Bronchial epithelial cell (primary cell): ENCODE measurements at places on chromosomes 7 and 10.

GRCh38 chr10:5828725-5829124, 15.5 kb upstream of the GDI2 start:
- DNase-seq: no peak

DNA sequence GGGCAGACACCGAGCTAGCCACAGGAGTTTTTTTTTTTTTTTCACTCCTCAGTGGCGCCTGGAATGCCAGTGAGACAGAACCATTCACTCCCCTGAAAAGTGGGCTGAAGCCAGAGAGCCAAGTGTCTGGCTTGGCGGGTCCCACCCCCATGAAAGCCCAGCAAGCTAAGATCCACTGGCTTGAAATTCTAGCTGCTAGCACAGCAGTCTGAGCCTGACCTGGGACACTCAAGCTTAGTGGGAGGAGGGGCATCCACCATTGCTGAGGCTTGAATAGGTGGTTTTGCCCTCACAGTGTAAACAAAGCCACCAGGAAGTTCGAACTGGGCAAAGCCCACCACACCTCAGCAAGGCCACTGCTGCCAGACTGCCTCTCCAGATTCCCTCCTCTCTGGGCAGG, 144.5 kb downstream of the LRMDA start:
- no peak for DNase-seq

- peak; percentile 34 for DNase-seq
Measured at GRCh38 chr7:29988424-29989256, 961 bp downstream of the SCRN1 start.

- peak; percentile 33 for DNase-seq
Measured at GRCh38 chr10:28778524-28778923, 101.2 kb downstream of the BAMBI start.

DNA sequence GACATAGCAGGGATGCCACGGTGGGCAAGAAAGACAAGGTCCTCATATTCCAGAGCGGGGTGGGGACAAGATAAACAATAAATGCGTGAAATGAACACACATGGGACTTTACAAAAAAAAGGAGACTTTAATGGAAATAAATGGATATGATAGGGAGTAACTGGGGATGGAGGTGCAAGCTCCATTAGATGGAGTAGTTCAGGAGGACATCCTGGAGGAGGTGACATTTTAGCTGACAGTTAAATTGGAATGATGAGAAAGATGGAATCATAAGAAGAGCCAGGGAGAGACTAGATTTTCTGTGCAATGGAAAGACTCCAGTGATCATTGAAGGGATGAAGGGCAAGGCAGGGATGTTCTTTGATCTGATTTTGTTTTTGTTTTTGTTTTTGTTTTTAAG, 83.6 kb upstream of the MYL10 start:
- no peak for DNase-seq

DNA sequence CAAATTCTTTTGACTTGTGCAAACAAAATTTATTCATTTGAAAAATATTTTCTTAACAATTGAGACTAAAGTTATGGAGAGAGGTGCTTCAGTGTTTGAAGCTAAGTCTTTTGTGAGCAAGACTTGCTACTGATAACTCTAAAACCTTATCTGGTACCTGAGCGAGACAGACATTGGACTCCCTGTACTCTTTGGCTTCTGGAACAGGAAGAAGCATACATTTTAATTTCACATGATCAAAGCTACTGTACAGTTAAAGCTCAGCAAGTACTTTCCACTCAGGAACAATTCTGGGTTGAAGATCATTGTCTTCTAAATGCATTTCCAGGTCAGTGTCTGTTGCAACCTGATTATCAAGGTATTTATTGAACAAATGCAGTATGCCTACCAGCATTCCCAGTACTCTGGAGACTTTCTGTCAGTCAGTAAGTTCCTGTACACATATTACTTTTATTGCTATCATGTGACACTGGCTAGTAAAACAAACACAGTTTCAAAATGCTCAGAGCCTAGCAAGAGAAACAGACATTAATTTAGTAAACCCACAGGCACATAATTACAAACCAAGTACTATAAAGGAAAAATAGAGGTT, 42.4 kb downstream of the CABCOCO1 start:
- DNase-seq: no peak

GRCh38 chr10:58897236-58897635, 279.2 kb upstream of the PHYHIPL start:
- DNase-seq: no peak

GRCh38 chr7:86653919-86654659, 10.4 kb downstream of the GRM3 start:
- DNase-seq: no peak

GRCh38 chr10:90579602-90580242, 278.1 kb downstream of the HTR7 start:
- DNase-seq: peak; percentile 80

DNA sequence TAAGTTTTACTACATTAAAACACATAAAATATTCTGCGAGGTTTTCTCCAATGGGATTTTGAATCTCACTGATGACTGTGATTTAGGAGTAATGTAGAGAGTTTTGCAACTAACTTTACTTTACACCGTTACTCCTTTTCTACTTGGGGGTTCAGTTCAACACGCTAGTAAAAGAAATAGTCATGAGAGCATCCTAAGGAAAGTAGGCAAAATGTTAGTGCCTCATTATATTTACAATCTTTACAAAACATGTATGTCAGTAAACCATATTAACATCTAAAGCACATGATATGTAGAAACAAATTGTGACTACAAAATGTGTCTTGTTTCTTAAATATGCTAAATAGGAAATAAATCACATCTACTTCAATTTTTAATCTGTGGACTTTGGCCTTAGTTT, 6.0 kb downstream of the MEOX2 start:
- DNase-seq: no peak

DNA sequence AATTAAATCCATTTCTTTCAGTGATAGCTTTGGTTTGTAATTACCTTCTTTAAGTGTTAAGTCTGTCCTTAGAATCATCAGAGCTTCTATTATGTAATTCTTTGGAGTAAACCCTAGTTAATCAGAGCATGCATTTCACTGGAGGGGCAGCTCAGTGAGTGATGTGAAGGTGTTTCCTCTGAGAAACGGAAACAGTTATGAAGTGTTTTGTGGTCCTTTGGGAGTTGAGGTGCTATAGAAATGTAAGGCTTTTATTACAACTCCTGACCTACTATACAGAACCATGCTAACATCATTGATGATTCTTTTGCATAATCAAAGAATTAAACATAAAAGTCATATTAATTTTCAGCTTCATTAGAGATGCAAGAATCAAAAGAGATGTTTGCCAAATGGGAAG, 141.5 kb downstream of the EXOC4 start:
- no peak for DNase-seq

- peak; percentile 80 for DNase-seq
Measured at GRCh38 chr7:131244259-131244852, 83.3 kb upstream of the MKLN1 start.

DNA sequence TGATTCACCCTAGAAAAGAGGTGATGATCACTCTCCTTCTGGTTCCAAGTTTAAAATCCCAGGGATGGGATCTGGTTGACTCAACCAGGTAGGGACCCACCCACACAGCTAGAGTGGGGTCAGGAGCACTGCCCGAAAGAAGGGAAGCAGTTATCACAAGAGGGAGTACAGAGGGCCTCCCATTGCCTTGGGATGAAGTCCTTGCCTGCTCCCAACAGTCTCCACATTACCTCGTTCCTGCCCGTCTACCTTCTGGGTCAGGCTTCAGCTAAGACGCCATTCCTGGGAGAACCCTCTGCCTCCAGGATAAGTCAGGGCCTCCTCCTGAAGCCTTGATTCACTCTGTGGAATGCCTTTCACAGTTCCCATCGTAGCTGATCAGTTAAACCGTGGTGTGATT, 23.8 kb downstream of the ZMIZ2 start:
- DNase-seq: no peak

DNA sequence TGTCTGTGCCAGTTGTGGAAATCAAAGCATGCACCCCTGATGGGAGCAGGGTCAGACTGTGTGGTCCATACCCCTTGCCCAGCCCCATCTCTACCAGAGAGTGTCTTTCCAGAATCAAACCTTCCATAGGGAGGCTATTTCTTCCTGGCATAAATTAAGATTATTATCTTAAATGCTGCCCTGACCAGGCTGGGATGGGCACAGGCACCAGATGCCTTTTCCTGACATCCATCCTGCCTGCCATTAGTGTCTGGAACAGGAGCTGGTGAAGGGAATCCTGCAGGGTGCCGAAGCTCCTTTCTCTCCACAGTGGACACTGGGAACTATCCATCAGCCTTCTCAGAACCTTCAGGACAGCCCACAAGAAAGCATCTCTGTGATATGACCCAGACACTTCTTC, 296.3 kb downstream of the GRID1 start:
- no peak for DNase-seq

- no peak for DNase-seq
Measured at GRCh38 chr7:47232751-47233412, 349.0 kb downstream of the TNS3 start.

DNA sequence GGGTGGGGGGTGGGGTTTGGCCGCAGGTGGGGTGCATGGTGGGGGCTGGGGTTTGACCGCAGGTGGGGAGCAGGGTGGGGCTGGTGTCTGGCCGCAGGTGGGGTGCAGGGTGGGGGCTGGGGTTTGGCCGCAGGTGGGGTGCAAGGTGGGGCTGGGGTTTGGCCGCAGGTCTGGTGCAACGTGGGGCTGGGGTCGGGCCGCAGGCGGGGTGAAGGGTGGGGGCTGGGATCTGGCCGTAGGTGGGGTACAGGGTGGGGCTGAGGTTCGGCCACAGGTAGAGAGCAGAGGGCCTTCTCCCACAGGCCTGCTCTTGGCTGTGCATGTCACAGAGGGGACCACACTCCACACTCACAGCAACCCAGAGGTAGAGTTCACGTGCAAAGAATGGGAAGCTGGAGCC, 586.6 kb downstream of the PTPRN2 start:
- DNase-seq: no peak

GRCh38 chr10:42955493-42955889, 121.4 kb upstream of the RET start:
- no peak for DNase-seq

GRCh38 chr10:42929993-42930392, 146.9 kb upstream of the RET start:
- DNase-seq: no peak

DNA sequence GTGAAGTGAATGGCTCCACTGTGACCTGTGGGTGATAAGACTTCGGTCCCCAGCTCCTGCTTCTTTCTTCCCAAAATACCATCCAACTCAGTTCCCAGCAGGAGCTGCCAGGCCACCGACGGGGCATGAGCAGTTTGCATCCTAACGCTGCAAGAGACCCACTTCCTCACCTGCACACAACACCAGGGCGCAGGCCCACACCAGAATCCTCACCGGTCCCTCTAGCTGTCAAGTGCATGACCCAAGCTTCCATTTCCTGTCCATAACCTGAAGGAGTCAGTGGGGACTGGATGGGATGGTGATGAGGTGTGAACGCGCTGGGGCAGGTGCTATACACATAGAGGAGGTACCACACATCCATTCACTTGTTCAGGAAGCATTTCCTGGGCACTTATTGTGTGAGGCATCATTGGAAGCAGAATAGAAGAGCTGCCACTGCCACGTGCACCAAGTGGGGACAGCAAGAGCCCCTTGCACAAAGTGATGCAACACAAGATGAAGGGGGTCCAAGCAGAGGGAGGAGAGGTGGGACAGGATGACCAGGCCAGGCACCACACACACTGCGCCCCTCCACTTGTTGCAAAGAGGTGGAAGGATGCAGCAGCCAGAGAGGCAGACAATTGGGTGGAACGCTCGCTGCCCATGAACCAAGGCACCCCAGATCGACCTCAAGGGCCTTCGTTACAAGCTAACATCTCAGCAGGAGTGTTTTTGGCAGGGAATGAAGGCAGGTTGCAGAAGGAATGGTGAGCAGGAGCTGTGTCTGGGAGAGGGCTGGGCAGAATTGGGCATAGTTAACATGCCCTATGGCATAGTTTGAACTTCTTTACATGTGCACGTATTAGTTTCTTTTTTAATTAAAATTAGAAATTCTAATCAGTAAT, 605.8 kb upstream of the MGMT start:
- DNase-seq: no peak

DNA sequence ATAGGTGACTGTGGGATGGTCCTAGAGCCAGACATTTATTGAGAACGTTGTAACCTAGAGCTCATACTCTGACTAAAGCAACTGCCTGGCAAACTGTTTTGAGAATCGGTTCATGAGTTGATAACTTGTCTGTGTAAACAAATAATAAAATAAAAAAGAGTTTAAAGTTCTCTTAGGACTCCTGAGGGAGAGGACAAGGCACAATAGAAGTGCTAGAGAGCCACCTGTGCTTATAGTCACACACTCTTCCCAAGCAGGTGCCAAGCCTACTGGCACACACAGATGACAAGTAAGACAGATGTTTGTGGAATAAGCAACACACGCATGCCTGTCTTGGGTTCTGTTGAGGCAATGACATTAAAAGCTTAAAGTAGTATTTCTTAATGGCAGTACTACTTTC, 7.9 kb downstream of the EDRF1 start:
- DNase-seq: no peak

DNA sequence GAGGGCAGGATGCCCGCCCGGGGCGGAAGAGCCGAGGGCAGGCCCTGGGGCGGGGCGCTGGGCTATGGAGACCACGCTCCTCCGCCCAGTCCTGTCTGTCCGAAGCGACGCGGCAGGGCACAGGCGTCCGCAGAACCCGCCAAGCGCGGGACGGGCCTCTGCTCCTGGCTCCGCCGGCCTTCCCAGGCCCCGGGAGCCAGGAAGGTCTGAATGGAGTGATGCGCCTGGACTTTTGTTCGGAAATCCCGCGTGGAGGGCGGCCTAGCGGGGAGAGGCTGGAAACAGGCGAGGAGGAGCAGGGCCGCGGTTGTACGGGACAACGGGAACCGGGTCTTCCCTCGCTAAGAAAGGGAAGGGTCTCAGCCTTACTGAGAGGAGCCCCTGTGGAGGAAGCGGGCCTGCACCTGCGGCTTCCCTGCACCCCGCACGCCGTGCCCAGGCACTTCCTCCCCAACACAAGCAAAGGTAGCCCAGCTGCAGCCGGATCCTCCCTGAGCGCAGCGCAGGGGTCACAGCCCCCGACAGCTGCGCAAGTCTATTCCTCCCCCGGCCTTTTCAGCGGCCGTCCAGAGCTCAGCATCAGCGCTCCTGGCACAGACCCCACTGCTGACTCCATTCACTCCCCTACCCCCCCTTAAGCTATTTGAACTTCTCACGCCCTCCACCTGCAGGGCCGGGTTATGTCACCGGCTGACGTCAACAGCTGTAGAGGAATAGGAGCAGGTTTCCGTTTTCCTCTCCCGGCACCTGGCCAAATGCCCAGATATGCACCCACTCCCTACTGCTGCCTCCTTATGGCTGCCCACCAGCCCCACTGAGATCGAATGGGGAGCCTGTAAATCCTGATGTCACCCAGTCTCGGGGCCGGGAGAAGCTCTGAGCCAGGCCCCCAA, 143.2 kb upstream of the RET start:
- DNase-seq: peak; percentile 37

DNA sequence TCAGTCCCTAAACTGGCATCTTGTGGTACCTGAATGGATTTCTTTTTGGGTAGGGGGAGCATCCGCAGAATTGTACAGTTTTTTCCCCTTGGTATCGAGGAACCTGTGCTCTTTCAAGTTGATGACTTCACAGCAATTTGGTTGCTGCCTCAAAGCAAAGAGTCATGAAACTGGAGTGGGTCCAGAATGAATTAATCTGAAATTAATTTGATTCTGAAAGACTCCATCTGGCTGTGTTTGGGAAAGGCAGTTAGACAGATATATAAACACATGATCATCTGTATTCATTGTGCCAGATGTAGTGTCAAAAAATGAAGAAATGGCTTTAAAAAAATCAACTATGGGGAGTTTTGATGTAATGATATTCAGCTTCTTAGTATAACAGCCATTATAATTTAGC, 136.1 kb downstream of the CELF2 start:
- no peak for DNase-seq
